NCI-H1092 treated with DMSO at 0.1 percent for 48 hours (cell line): ENCODE measurements at places on chromosomes 2 and 18.

DNA sequence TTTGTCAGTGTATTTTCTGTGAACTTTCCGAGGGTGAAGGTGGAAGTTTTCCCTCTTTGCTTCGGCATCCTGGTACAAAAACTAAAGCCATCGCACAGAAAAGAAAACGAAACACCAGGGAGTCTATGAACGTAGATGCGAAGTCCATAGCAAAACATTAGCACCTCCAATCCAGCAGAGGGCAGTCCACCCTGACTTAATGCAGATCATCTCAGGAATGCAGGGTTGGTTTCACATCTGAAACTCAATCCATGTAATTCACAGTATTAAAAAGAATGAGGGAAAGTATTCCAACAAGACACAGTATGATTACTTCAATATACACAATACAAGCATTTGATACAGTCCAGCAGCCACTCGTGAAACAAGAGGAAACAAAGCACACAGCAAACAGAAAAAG lies 70.8 kb downstream of the RTP5 start:
- no peak for DNase-seq

GRCh38 chr2:225030203-225030602 lies 12.1 kb downstream of the DOCK10 start:
- no peak for DNase-seq

- no peak for DNase-seq
Measured at GRCh38 chr2:18403921-18404522, 156.4 kb downstream of the RDH14 start.

DNA sequence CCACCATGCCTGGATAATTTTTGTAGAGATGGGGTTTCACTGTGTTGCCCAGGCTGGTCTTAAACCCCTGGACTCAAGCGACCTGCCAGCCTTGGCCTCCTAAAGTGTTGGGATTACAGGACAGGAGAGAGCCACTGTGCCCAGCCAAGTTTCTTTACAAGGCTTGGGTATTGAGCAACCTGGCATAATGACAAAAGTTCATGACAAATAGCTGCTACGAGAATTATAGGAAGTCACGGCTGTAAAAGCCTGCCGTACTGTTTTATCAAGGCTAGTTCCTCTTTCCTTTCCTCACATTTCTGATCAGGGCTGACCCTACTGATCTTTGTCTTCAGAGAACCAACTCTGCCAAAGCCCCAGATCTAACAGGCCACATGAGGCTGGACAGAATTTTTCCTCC lies 490.4 kb upstream of the SPRED2 start:
- DNase-seq: no peak

DNA sequence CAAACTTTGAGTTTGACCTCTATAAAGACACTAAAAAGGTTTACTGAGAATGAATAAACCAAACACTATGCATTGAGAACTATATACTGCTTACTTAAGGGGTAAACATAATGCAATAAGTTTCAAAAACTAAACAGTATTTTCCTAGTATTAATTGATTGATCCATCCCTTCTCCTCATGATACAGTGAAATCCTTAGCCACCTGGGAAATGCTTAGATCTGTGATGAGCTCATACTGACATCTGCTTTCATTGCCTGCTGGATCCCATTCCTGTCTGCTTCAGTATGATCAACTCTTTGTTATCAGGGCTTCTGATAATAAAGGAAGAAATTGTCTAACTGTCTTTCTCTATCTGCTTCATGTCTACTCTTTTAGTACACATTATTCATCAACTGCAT lies 74.9 kb upstream of the UBE2E3 start:
- DNase-seq: peak; percentile 11

DNA sequence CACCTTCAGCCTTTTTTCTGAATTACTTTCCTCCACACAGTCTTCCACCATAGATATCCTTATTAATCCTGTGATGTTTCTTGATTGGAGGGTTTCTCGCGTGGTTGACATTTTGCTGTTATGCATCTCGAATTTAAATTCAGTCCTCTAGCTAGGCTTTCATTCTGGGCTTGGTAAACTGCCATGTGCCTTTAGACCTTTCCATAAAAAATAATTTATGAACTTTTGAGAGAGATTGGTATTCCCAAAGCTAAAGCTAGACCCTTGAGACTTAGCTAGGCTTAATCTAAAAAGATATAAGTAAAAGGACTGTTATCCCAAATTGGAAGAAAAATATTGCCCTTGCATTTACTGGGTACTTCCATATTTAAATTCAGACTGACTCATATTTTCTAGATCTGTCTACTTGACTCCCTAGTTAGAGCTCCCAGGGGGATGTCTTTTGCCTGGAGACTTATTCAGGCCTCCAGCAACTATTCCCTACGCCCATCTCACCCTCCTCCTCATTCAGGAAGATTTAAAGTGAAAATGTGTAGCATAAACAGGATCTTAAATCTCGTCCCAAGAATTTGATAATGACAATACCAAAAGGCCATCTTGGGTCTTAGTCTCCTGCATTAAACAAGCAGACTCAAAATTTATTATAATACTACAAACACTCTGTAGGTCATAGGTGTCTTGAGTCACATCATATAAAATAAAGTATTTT lies 60.3 kb downstream of the KIAA2012 start:
- no peak for DNase-seq

DNA sequence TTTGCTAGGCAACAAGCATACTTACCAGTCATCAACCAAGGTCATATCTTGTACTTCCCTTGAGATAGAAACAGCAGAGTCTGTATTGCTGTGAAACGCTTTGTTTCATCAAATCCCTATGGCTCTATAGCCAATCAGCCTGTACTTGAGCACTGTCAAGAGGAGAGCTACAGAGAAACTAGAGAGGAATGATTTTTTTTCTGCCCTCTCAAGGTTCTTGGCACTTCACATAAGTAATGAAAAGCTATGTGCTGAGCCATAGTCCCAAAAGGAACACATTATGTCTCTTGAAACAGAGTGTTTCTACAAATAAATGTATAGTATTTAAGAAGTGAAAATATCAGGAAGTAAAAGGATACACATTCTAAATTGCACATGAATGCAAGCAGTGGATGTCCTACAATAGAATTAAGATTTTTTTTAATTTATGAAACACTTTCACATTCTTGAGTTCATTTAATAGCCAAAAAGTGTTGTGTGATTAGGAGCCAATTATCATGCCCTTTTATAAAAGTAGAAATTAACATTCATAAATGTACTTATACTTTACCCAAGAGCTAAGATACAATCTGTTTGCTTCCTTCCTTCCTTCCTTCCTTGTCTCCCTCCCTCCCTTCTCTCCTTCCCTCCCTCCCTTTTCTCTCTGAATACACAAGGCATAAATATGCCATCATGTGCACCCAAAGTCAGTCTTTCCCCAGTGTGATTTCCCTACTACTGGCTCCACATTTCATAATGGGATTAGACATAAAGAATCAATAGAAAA lies 131.8 kb downstream of the CSRNP3 start:
- DNase-seq: no peak

GRCh38 chr18:58290116-58290695 lies 246.2 kb downstream of the NEDD4L start:
- DNase-seq: no peak

GRCh38 chr2:226756131-226756530 lies 43.5 kb downstream of the IRS1 start:
- DNase-seq: no peak

- DNase-seq: no peak
Measured at GRCh38 chr2:99365661-99366060, 28.5 kb downstream of the EIF5B start.

DNA sequence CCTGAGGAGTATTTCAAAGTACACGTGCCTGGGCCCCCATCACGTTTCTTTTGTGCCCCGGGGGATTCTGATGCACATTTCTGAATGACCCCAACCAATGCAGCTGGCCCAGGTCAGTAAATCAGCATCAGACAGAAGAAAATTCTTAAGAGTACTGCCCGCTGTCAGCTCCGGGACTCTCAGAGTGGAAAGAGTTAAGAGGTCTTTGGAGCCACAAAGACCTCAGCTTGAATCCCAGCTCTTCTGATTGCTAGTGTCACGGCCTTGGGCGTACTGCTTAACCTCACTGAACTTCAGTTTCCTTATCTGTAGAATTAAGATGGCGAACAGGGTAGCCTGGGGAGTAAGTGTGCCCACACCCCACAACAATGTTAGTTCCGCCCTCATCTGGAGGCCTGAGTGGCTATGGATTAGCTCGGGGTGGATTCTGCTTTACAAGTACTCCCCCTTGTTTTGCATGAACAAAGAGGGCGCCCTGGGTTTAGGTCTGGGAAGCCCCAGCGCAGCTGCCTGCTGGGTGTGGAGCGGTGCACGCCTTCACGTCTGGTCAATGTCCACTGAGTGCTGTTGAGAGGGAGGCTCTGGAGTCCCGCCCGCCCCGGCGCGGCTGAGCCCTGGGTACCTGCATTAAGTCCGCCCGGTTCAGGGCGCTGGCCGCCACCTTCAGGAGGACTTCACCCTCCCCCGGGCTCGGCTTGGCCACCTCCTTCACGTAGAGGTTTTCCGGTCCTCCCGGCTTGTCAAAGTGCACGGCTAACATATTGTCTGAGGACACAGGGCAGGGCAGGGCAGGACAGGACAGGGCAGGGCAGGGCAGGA lies 858 bp downstream of the TP53I3 start:
- DNase-seq: peak; percentile 59

- no peak for DNase-seq
Measured at GRCh38 chr2:221070106-221070505, 502.0 kb downstream of the EPHA4 start.

- peak; percentile 41 for DNase-seq
Measured at GRCh38 chr2:33133454-33133952, 186.8 kb downstream of the LTBP1 start.

GRCh38 chr2:71332435-71332796 lies 834 bp downstream of the ZNF638 start:
- no peak for DNase-seq

DNA sequence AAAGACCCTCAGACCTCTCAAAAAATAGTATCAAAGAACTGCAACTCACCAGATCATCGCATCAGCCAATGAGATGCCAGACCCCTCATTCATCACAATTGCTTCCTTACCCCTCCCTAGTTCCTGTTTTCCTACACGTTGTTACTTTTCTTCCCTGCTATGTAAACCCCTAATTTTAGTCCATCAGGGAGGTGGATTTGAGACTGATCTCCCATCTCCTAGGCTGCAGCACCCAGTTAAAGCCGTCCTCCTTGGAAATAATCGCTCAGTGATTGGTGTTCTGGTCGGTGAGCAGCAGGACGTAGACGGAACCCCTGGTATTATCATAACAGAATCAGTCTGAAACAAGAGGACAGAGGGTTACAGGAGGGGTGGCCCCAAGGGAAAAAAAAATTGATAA lies 44.0 kb upstream of the MAP4K4 start:
- no peak for DNase-seq

DNA sequence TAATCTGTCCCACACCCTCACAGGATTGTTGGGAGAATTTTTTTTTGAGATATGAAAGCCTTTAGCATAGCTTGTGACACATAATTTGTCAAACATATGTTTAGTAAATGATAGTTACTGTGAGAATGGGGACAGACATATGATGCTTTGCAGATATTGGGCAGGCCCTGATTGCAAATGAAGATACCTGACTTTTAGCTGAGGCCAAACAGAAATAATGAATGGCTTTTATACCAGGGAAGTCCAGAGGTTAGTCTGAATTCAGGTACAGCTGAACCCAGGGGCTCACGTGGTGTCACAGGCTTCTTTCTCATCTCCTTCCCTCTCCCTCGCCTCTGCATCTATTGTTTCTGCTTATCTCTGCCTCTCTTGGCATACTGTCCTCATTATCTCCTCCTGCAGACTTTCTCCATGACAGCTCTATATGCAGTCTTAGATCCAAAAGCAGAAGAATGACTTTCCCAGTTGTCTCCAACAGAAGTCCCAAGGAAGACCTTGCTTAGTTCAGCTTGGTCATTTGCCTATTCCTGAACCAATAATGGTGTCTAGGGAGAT lies 4.9 kb upstream of the WNT10A start:
- DNase-seq: no peak
